Globus pallidus (tissue), 1 donor: ENCODE measurements at places on chromosomes 3 and 15.

GRCh38 chr15:93820566-93820965 is 410.8 kb upstream of the MCTP2 start:
- DNase-seq = no peak

- no peak for DNase-seq
Measured at GRCh38 chr3:36596419-36596818, 167.9 kb downstream of the DCLK3 start.

DNA sequence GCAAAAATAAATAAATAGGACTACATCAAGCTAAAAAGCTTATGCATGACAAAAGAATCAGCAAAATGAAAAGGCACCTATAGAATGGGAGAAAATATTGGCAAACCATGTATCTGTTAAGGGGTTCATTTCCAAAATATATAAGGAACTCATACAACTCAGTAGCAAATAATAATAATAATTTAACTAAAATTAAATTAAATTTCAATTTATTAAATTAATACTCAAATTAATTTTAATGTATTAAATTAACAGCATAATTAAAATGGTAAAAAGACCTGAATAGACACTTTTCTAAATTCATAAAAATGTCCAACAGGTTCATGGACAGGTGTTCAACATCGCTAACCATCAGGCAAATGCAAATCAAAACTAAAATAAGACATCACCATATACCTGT is 34.0 kb upstream of the THBS1 start:
- no peak for DNase-seq

DNA sequence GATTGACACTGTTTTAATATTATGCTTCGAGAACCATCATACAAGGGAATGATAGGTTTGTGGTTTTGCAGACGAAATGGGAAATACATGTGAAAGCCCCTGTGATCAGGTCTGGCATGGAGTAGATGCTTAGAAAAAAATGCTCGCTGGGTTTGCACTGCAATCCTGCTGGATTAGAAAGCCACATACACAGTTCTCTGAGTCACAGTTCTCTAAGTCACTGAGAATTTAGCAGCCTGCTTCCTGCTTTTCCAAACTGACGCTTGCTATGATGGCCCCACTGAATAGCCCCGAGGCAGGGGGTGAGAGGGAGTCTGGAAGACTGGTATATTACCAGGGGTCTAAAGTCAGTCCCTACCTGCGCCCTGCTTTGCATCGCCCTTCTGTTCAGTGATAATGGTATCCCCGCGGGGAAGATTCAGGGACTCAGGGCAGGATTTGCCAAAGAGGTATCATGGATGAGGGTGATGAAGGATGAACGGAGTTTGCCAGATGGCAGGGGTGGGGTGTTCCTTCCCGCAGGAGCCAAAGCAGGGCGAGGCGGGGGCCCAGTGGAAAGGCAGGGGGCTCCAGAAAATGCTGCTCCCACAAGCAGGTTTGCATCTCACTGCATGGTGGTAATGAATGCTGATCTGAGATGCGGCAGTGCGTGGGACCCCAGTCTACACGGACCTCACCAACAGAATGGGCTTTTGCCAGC is 82.3 kb downstream of the IQSEC1 start:
- no peak for DNase-seq

DNA sequence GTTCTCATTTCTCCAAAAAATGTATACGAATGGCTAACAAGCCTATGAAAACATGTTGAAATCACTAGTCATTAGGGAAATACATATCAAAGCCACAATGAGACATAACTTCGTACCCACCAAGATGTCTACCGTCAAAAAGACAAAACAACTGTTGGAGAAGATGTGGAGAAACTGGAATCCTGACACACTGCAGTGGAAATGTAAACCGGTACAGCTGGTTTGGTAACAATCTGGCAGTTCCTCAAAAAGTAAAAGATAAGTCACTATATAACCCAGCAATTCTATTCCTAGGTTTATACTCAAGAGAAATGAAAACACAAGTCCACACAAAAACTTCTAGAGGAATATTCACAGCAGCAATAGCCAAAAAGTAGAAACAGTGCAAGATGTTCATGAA is 7.0 kb downstream of the SCAPER start:
- DNase-seq = no peak

DNA sequence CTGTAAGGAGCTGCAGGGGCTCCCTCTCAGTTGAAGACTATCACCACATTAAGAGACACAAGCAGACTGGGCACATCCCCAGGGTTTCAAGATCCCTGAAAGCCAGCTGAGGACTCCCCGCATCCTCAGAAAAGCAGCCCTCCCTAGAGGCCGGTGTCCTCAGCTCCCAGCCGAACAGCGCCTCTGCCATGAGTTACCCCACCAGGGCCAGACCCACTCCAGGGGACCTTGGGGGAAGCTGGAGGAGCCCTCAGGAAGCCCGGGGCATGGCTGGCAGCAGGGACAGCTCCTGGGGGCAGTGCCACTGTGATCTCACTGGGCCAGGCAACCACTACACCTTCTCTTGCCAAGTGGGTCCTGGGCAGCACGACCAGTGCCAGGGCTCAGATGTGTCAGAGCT is 8.1 kb downstream of the KLF15 start:
- no peak for DNase-seq

GRCh38 chr3:196992461-196993065 is 23.9 kb upstream of the PIGZ start:
- no peak for DNase-seq

- DNase-seq = no peak
Measured at GRCh38 chr3:13676356-13677017, 127.6 kb downstream of the FBLN2 start.

DNA sequence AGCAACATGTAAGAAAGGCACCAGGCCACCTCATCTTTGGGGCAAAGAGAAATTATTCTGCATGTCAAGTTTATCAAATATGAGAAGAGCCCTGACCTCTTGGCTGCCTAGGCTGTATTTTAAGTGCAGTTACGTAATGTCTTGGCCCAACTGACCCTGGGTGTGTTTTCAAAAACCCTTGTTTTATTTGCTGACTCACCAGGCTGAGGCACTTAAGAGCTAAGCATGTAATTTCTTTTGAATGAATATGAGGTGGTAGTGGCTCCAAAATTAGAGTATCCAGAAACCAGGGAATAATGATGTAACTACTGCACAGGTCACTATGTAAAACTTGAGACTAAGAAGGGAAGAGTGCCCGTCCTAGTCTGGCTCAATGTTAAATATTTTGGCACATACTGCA is 24.3 kb downstream of the PGPEP1L start:
- DNase-seq = peak; percentile 6

- no peak for DNase-seq
Measured at GRCh38 chr3:192685801-192686200, 41.5 kb downstream of the FGF12 start.

GRCh38 chr3:196159952-196160804 is 51.0 kb downstream of the ZDHHC19 start:
- peak; percentile 23 for DNase-seq

- DNase-seq = no peak
Measured at GRCh38 chr3:45178183-45179023, 32.2 kb upstream of the CDCP1 start.

DNA sequence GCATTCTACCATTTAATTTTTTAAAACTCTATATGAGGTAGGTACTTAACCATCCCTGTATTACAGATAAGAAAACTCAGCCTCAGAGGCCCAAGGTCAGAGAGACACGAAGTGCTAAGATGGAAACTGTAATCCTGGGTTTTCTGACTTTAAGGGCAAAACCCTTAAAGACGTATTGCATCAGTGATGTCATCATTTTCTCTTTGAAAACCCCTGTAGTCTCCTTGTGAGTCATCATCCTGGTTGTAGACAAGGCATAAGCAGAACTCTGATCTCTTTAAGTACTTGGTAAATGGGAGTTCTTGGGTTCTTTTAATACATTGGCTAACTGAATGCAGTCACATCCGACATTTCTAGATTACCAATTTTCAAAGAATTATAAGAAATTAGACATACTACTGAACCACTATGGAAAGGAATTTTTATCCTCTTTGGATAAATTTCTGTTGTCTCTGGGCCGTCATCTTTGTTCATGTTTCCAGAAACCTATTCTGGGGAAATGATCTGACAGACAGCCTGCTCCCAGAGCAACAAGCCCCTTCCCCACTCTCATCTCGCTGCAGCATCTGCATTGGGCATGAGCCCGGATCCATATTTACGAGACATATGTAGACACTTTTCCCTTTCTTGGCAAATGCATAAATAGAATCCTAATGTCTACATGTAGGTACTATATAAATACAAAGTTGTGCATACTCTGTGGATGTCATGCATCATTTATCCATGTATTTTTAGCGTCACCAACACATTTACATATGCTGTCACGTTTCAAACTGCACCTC is 48.7 kb upstream of the MDFIC2 start:
- DNase-seq = no peak

DNA sequence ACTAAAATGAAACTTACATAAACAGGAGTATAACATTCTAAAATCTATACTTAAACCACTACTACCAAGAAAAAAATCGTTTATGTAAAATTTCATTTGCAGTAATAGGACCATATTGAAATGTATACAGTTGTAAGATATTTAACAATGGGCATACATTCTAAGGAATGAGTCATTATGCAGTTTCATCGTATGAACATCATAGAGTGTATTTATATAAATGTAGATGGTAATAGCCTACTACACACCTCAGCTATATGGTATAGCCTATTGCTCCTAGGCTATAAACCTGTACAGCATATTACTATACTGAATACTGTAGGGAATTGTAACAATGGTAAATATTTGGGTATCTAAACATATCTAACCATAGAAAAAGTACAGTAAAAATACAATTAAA is 79.5 kb downstream of the DPH6 start:
- no peak for DNase-seq

GRCh38 chr3:98151241-98151640 is 4.0 kb downstream of the OR5H14 start:
- no peak for DNase-seq

DNA sequence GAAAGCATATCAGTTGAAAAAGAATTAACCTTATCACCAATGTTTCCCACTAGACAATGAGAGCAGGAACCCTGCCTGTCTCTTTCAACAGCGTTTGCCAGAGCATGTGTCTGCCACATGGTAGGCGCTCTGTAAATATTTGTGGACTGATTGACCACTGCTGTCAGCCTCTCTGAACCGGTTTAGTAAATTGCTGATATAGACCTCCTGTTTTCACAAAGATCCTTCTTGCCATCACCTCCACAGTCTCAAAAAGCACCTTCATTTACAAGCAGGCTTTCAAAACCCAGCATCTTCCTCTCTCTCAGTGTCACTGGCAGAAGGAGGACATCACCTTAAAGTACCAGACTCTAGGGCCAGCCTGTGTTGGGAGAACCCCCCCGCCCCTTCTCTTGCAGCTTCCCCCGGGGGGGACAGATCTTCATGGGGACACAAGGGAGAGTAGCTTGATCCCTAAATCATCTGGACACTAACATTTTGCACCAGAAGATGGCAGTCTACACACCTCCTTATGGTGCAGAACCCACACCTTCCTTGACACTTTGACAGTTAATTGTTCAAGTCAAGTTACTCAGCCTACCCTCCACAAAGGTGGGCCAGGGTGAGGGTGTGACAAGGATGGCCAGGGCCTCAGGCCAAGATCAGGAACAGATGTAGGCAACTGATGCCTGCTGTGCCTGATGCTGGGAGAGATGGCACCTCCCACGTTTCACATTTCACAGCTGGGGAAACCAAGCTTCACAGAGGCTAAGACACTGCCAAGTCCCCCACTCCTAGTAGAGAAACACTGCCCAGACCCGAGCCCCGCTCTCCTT is 37.8 kb upstream of the USP3 start:
- peak; percentile 61 for DNase-seq

DNA sequence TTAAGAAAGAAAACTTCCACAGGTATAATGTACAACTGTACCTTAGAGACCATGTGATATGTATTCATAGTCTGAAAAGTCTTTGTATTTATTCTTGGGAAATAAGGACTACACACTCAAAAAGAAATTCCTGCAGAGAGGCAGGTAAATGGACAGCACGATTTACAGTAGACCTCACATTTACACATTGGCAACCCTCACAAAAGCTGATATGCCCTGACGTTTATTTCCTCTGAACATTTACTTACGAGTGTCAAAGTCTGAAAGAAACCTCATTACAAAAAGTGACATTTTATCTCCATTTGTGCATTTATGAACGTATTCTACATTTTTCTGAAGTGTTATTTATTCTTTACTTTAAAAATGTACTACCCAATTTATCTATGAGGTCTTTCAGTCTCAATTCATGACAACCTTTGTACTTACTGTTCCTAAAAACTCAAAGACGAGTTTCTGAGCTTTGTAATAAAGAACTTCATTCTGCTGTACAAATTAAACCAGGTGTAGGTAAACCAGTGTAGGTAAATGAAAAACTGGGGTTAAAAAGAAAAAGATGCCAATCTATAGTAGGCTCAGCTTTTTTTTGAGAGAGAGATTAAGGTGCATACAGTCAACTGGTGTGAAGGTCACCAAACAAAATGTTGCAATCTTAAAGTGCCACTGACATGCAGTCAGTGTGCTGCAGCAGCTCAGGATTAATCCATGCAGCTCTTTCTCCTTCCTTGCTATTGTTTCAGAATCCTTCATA is 44.3 kb downstream of the THRB start:
- no peak for DNase-seq

- no peak for DNase-seq
Measured at GRCh38 chr3:7568526-7569184, 707.7 kb downstream of the GRM7 start.

GRCh38 chr3:29887451-29887850 is 606.6 kb downstream of the RBMS3 start:
- DNase-seq = no peak

DNA sequence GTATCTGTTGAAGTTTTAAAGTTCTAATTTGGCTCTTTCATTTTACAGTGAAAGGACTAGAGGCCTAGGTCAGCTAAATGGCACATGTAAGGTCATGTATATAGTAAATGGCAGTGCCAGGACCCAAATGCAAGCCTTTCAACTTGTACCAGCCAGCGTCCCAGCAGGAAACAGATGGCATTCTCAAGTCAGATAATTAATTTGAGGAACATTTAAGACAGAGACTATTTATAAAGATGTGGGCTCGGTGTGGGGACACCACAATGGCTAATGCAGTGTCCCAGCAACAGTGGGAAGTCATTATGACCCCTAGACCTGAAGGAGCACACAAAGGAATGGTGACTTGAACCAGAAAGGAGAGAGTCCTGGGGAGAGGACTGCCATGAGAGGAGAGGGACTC is 6.1 kb downstream of the MINDY4B start:
- DNase-seq = no peak

- DNase-seq = peak; percentile 45
Measured at GRCh38 chr15:65286069-65286703, 497 bp downstream of the PARP16 start.

- no peak for DNase-seq
Measured at GRCh38 chr3:12395349-12396012, 88.8 kb upstream of the TSEN2 start.

DNA sequence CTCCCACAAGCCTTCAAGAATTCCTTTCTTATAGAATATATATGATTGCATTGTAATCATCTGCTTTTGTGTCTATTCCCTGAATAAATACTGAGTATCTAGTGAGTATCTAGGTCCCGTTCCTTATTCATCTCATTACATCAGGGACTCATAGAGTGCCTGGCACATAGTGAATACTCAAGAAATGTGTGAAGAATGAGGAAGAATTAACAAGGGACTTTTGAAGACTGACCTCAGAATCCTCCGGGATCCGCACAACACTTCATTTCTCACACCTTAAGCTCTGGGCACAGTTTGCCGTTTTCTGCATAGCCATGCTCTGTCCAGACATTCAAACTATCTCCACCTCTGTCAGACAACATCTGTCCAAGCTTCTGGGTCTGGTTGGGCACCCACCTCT is 108.8 kb downstream of the STAC start:
- no peak for DNase-seq

- DNase-seq = no peak
Measured at GRCh38 chr3:4336850-4337546, 33.8 kb downstream of the SETMAR start.

GRCh38 chr3:57758686-57759085 is 2.6 kb downstream of the SLMAP start:
- DNase-seq = no peak
